ENCODE measurements at places on chromosomes 7 and 10.

DNA sequence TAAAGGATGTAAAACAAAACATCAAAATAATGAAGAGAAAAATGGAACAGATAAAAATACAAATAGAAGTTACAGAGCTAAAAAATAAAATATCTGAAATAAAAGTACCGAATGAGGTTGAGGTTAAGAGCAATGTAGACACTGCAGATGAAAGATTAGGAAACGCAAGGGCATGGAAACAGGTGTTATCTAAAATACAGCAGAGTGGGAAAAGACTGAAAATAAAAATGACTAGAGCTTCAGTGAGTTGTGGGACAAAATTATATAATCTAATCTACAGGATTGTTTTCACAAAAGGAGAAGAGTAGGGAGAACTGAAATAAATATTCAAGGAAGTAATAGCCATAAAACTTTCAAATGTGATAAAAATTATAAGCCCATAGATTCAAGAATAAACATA, 123.8 kb downstream of the PTEN start:
- no peak for DNase-seq

DNA sequence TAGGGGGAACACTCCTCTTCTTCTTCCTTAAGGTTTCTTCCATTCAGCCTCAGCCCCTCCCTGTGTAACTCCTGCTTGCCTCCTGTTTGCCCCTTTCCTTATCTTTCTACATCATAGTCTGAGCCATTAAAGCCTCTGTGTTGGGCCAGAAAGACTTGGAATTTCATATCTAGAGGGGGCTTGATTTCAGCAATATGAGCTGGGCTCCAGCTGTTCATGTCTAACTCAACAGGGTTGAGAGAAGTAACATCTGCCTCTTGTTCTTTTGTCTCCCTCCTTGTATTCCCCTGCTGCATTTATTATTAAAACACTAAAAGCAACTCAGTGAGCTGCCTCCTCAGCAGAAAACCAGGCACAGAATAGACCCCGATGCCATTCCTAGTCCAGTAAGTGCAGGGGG, 17.6 kb downstream of the SEC24C start:
- DNase-seq, result no peak

GRCh38 chr10:92356041-92356440, 65.1 kb downstream of the MARCHF5 start:
- no peak for DNase-seq

GRCh38 chr10:27407271-27407670, 96.8 kb upstream of the RAB18 start:
- no peak for DNase-seq

DNA sequence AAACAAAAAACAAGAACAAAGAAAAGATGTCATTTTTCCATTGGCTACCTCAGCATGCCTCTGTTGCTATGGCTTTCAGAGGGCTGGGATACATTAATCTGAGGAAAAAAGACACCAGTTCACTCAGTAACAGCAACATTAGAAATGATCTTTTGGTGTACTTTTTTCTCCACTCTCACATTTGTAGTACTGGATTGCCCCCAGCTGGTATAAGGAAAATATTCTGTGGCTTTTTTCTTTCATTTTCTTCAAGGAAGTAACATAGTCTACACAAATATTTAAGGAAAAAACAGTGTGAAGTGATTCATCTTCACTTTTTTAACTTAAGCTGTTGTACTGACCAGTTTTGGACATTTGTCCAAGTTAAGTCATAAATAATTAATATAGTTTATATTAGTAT, 482.3 kb downstream of the SORCS1 start:
- no peak for DNase-seq

- peak; percentile 26 for DNase-seq
These were observed 364 bp downstream of the ZNF518A start for GRCh38 chr10:96130326-96130995.

- no peak for DNase-seq
These were observed 57.8 kb downstream of the LGI1 start for GRCh38 chr10:93815304-93816096.

GRCh38 chr7:26553128-26553527, 261.5 kb downstream of the SNX10 start:
- DNase-seq, result no peak

GRCh38 chr7:129053938-129054437, 923 bp downstream of the TNPO3 start:
- DNase-seq, result no peak

DNA sequence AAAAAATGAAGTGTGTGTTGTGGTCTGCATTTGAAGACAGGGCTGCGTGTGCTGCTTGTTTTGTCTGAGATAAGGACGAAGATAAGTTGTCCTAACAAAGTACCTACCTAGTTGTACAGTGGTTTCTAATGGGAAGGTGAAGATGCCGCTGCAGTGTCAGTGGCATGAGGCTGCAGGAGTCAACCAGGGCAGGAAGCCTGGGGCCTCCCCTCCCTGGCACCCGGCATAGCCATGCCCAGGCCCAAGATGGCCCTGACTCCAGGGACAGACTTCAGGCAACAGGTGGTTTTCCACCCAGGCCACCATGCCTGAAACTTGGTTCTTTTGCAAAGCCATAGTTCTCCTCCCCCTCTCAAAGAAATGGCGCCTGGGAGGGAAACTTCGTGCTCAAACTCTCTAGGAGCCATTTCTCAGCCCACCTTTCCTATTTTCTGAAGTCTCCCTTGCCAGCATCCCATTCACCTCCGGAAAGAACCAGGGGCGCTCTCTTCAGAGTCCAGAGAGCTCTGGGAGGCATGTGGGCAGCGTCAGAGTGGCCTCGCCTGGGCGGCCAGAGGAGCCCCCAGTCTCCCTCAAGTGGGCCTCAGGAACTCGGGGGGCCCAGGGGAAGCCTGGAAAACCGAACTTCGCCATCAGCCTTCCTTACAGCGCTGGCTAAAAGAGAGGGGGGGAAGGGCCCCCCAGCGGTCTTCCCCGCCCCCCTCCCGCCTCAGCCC, 2.1 kb upstream of the KAT6B start:
- DNase-seq, result no peak

DNA sequence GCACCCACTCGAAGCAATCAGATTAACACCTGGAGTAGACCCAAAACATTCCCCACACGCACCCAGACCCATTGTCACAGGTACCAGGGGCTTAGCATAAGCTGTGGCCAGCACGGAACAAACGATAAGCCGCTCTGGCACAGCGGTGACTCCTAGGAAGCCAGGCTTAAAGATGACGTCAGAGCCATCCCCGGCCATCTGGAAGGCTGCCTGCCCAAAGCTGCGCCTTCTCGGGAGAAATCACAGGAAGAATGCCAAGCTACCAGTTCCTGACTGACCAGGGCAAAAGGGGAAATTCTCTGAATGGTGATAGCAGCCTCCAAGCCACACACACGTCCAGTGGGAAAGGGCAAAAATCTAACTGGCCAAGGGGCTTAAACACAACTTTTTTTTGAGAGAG, 13.0 kb upstream of the WIPI2 start:
- peak; percentile 91 for DNase-seq

DNA sequence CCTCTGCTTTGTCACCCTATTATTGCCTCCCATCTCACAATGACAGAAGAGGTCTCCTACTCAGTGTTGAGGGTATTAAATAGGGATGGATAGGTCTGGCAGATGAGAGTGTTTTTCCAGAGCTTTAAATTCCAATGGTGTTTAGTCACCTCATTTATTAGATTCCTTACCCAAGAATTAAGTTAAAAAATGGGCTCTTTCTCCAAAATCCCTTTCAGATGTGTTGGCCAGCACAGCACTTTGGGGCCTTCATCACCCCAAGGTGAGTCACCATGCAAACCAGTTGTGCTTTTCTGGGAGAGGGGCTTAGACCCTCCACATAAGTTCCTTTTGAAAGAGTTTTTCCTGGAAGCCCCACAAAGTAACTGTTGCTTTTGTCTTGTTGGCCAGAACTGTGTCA, 78.4 kb downstream of the CYP26A1 start:
- DNase-seq, result no peak

DNA sequence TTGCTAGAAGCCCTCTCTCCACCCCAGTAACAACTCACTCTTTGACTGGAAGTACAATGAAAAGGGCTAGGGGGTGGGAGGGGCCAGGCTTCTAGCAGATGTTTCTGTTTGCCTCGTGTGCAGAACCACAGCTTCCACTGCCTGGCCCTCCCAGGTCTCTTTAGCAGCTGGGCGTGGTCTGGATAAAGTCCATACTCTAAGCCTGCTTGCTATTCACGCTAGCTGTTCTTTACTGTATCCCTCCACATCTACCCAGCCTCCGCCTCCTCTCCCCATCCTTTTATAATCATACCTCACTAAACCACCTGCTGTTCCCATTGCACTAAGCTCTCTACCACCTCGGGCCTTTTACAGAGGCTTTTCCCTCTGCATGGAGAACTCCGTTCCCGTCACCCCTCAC, 288.8 kb downstream of the CAMK1D start:
- DNase-seq, result peak; percentile 49

DNA sequence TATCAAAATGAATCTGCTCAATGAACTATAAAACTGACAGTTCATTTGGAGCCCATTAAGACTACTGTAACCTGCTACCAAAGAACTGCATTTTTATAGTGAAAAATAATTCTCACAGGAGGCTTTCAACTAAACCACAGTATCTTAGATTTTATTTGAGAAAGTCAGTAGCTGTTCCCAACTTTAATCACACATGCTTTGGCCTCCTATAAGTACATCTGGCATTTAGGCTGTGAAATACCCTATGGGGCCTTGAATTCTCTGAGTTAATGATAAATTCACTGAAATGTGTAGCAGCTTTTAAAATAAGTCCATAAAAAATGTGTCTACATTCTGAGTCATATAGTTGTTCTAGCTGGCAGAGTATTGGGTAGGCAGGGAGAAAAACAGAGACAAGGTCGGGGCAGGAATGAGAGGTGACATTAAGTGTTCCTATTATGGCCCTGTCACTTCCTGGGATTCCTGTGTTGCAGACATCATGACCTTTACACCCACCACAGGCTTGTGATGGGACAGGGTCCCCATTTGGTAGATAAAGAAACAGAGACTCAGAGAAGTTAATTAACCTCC, 588.8 kb downstream of the REEP3 start:
- no peak for DNase-seq

DNA sequence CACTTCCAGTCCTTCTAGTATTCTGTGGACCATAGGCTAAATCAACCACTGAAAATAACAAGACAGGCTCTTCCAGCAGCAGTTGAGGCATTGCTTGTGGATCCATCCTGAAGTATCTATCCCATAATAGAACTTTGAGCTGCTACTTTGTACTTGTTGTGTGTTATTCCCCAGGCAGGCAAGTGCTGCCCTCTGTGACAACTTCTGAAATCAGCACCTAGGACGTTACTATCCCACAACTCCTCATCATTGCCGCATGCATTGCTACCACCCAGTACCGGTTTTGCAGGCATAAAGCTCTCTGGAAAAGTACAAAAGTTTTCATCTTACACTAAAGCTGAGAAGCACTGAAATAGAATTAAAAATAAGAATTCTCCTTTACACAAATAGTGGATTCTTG, 145.3 kb downstream of the HTR7 start:
- DNase-seq, result no peak

GRCh38 chr7:140610204-140611165, 30.1 kb downstream of the DENND2A start:
- peak; percentile 66 for DNase-seq

- DNase-seq, result no peak
These were observed 52.4 kb upstream of the TMEM140 start for GRCh38 chr7:135095450-135095849.

DNA sequence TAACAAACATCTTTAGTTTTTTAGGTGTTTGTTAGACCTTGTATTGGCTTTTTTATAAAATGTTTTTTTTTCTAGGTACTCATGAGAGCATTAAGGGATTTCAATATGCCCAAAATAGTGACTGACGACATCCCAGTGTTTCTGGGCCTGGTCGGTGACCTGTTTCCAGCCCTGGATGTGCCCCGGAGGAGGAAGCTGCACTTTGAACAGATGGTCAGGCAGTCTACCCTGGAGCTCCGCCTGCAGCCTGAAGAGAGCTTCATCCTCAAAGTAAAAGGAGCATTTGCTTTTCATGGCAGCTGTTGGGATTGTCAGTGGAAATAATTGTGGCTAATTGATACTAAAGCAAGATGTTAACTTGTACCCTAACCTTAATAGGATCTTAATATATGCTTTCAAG, 161.5 kb downstream of the DNAH11 start:
- no peak for DNase-seq

- no peak for DNase-seq
These were observed 7.2 kb upstream of the RALA start for GRCh38 chr7:39616138-39616537.

DNA sequence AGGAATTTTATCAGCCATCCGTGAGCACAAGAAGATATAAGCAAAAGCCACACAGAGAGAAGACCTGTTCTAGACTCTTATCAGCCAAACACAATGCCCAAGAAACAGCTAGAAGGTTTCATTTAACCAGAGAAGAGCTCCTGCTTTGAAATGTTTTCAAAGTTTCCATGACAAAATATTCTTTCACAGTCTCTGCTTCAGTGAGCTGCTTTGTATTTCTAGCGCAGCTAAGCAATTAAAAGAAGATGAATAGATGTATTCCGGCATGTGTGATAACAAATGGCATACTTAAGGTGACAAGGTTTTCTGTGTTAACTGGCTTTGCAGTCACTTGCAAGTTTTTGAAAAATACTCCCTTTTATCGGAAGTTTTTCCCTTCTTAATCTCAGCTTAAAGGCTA, 78.9 kb upstream of the NXPH1 start:
- DNase-seq, result no peak

GRCh38 chr7:12694817-12695216, 7.4 kb downstream of the ARL4A start:
- no peak for DNase-seq

GRCh38 chr7:1843271-1843861, 173.3 kb downstream of the ELFN1 start:
- no peak for DNase-seq
